ENCODE measurements at places on chromosomes 12 and 14.
A peak's percentile ranks its signal among the peaks of the same experiment; 100 is the strongest.

DNA sequence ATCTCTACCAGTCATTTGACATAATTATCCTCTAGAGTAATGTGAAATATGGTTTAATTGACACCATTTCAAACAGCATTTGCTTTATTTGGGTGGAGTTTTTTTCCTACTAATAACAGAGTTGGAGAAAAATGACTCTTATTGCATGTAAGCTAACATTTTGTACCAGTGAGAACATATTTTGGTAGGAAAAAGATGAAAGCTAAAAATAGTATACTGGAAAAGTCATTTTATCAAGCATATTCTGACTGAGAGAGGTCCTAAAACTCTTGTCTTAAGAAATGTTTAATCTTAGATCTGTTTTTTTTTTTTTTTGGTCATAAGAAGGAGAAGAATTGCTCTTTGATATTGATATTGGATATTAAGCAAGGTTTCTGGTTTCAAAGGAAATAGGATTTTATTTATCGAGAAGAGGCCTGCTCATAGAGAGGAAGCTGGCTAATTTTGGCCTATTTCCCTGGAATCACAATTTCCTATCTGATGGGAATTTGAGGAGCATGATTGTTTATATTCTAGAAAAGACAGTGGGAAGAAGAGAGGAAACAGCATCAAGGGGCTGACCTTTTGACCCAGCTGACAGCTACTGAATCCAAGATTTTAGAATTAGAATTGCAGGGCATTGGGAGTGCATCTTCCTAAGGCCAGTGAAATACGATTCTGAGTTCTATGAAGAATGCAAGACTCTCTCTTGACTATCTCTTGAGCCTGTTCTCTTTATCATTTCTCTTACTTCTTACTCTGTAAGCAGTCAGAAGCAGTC lies 19.4 kb downstream of the OTOGL start:
- no peak for DNase-seq

DNA sequence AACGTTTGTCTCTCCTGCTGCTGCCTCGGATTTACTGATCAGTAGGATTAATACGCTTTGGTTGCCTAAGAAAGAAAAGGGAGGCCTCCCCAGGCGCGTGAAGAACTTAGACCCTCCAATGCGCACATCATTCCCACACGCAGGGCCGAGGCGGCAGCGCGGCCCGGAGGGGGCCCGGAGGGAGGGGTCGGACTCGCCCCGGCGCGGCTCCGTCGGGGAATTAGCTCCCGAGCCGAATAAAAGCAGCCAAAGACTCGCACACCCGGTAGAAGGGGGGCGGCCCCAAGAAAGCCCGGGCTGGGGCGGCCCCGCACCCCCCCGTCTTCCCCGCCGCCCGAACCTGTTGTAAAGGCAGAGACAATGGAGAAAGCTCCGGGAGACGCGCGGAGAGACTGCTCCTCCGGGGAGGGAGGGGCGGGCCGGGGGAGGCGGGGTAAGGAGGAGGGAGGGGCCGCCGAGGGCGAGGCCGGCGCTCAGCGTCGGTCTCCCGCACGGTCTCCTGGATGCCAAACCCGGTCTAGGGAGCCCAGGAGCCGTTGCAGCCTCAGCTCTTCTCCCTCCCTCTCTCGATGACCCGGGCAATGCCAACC lies at the start of gene NELL2:
TSS of gene NELL2 (minus strand) at position 362 of the 590 bp plus-strand sequence. CDS start 446 bp downstream, outside the sequence.
- DNase-seq = peak; percentile 73

DNA sequence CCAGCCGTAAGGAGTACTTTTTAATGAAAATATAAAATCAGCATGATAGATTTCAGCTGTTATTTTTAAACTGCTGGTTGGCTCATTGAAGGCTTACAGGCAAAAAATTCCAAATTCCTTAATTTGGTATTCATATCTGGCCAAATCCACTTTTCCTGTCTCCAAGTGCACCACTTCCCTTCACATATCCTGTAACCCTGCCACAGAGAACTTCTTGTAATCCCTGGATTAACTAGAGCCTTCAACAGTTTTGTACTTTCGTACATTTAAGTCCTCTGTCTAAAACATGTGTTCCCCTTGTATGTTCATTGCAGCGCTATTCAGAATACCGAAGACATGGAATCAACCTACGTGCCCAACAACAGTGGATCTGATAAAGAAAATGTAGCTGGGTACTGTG lies 9.6 kb downstream of the PUS7L start:
- DNase-seq = no peak

DNA sequence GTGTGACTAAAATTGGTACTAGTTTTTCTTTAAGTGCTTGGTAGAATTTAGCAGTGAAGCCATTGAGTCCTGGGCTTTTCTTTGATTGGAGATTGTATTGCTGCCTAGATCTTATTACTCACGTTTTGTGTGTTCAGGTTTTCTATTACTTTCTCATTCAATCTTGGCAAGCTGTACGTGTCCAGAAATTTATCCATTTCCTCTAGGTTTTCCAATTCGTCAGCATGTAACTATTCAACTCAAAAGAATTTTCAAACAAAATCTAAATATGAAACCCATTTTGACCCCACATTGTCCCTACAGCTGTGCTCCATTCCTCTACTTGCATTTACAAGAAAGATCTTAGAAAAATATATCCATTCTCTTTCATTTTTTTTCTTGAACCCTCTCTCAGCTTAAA lies 1613.4 kb upstream of the SEL1L start:
- no peak for DNase-seq

Data from stimulated activated effector memory CD8-positive, alpha-beta T cell treated with anti-CD3 and anti-CD28 coated beads, Interleukin-12 subunit alpha, Interleukin-12 subunit beta, amount 100 ng/mL, for 72 hours (primary cell).